ENCODE measurements at places on chromosomes 3 and 15.

GRCh38 chr3:197394464-197395321, 96.3 kb upstream of the DLG1 start:
- peak; percentile 29 for DNase-seq

DNA sequence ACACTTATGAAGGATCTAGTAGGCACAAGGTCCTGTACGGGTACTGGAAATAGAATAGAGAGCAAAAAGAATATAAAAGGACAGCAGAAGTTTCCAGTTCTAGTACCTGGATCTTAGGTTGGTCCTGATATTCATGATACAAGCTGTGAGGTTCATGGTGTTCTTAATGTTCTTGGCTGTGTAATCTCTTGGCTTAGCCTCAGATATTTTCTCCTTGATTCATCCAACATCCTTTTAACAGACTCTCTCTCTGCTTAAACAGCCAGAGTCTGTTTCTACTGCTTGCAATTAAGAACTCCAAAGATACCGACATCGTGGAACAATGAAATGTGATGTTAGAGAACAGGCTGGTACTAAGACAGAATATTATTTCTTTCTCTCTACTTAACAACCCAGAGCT, 49.9 kb downstream of the CNTN3 start:
- DNase-seq, result no peak

DNA sequence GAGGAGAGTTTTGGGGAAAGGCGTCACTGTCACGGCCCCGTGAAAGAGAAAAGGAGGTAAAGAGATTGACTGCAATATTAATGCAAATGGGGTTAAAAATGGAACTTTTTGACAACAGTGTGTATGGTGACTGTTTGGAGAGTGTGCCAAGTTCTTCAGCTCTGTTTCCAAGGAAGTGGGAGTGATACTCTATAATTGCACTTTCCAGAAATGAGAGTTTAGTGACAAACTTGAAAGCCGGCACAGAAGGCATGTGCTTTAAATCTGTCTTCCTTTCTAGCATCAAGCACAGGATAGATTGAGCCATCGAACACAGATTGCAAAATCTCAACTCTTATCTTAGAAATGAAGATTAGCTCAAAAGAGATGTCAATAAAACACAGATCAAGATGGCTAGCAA, 51.9 kb upstream of the SNRPA1 start:
- DNase-seq, result no peak

DNA sequence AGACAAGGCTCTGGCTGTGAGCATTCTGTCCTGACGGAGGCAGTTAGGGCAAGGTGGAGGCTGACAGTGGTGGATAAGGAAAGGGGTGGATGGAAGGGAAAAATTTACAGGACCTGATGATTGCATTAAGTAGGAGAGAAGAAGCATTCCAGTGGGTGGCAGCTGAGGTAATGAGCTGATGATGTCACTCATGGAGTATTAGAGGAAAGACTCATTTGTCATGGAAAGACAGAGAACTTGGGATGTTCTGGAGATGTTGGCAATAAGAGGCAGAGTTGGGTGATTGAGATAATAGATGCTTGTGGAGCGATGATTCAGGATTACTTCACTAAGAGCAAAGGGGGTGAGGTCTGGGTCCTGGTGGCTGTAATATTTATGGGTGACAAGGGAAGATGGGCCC, 63.6 kb upstream of the SCN5A start:
- DNase-seq, result no peak

GRCh38 chr3:60746695-60747416, 504.4 kb downstream of the FHIT start:
- DNase-seq, result no peak

DNA sequence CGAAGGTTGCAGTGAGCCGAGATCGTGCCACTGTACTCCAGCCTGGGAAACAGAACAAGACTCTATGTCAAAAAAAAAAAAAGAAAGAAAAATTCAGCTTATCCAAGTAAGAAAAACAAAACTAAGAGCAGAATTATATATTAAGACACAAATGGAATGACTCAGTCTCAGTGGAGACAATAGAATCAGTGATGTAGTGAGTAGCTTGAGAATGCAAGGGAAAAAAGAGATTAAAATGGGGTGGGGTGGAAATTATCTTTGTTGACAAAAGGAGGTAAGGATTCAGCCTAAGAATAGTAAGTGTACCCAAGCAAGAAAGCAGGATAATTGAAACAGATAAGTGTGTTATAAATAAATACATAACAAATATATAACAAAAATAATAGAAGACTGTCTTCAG, 70.7 kb downstream of the BLM start:
- DNase-seq, result no peak

- no peak for DNase-seq
Measured at GRCh38 chr3:72594615-72595215, 253.5 kb downstream of the SHQ1 start.

DNA sequence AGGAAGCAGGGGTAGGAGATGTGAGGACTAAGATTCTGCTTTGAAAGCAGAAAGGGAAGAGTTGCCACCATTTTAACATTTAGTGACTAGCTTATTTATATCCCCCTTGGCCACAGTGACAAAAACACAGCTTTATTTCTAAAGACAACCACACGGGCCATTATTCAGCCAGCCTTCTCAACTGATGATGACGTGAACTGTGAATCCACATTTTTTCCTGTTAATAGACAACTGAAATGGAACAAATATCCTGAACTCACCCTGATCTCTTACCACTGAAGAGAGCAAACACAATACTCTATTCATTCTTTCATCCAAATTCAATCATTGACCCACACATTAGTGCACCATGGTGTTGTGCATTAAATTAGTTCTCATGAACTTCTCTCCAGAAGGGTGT, 145.1 kb downstream of the TNIK start:
- no peak for DNase-seq

DNA sequence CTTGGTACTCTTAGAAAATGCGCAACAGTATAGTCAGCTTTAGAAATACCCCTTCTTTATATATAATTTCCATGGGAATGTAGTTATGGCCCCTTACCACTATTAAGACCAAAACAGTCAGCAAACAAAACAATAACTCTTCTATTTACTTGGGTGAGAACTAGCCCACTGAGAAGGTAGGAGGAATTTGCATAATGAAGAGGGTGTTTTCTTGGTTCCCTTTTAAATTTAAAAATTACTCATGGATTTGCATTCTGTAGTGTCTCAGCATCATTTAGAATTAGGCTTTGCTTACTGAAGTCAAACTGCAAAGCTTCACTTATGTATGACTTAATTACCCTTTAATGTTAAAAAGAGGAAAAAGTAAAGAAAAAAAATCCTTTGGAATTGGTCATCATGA, 350.8 kb downstream of the PTPRG start:
- DNase-seq, result no peak

DNA sequence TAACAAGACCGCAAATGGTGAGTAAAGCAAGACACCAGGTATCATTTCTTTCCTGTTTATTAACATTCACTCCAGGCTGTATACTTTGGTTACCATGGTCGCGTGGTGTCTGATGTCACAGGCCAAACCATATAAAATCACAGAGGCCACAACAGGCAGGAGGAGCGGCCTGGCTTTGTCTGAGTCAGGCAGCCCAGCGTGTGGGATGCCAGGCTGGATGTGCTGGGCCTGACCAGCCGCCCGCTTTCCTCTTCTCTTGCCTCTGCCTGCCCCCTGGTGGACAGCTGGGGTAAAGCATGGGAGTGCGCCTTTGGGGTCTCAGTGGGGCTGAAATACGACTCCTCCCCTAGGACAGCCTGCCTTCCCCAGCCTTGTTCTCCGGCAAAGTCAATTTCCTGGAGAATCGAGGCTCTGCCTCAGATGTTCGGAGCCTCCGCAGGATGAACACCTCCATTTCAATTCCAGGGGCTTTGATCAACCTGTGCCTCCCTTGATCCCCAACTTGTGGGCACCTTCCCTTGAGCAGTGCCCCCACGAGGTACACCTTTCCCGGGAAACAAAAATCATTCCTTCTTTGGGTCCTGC, 78.2 kb downstream of the CCNL1 start:
- peak; percentile 83 for DNase-seq

- DNase-seq, result no peak
Measured at GRCh38 chr3:110066206-110066605, 728.9 kb upstream of the DPPA4 start.

DNA sequence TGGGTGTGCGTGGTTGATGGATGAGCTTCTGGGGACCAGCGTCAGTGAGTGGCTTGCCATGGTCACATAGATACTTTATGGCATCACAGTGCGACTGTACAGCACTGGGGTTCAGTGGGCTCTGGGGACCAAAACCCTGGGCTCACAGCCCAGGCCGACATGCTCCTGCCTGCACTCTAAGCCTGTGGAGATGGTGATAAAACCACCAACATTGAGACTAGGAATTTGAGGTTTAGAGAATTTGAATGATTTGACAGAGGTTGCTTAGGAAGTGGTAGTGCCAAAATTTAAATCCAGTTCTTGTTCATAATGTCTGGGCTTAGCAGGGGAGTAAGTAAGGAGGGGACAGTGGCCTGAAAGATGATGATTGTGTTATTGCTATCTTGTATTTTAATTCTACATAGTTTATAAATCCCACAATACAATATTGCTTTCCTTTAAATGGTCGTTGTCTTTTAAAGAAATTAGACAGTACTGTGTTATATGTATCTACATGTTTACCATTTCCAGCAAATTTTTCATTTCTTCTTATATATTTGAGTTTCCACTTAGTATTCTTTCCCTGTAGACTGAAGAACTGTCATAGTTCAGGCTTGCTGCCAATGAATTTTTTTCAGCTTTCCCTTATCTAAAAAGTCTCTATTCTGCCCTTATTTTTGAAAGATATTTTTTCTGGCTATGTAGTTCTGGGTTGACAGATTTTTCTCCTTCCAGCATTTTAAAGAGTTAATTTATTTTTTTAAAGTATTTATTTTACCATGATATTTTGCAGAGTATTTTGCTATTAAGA, 235.4 kb upstream of the RGMA start:
- no peak for DNase-seq

GRCh38 chr3:155326901-155327300, 33.4 kb upstream of the STRIT1 start:
- no peak for DNase-seq

DNA sequence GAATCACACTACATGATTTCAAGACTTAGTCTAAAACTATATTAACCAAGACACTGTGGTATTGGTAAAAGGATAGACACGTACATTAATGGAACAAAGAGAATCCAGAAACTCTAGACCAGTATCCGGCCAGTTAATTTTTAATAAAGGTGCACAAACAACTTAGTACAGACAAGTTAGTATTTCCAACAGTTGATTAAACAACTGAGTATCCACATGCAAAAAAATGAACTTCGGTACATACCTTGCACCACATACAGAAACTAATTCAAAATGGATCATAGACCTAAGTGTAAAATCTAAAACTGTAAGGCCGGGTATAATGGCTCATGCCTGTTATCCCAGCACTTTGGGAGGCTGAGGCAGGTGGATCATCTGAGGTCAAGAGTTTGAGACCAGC, 46.6 kb upstream of the DUSP7 start:
- no peak for DNase-seq

DNA sequence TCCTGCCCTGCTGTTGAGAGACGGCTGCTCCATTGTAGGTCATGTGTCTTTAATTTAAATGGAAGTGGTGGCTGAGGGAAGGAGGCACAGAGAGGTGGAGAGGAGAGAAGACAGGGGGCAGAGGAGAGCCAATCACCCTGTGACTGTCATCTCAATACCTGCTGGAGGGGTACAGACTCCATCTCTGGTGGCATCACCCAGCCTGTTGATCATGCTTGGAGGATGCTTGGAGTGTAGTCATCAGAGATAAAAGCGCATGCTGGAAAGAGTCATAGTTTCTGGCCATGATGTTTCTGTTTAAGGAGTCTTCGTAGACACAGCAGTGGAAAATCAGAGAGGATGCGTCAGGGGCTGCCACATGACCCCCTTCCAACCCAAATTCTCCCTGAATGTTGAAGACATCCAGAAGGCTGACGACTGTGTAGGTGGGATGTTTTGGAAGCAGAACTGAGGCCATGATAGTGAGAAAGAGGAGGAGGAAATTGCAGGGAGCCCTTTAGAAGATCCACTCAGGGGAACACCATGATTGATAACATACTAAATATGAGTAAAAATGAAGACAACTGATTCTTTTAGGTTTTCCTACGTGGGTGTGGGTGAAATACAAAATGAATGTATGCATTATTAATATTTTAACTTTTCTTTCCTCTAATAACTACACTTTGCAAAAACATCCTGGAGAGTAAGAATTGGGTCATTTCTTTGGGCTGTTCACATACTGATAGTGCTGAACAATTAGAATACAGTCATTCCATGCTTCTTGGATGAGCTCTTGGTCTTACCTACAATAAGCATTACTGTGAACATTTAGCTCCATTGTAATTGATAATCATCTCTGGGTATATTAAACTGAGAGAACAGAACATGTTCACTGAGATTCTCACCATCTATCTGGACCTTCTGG, 210.6 kb upstream of the ATP10A start:
- DNase-seq, result no peak

GRCh38 chr15:99207672-99208071, 41.7 kb downstream of the TTC23 start:
- no peak for DNase-seq

GRCh38 chr3:59566481-59566975, 516.7 kb upstream of the CFAP20DC start:
- DNase-seq, result no peak

DNA sequence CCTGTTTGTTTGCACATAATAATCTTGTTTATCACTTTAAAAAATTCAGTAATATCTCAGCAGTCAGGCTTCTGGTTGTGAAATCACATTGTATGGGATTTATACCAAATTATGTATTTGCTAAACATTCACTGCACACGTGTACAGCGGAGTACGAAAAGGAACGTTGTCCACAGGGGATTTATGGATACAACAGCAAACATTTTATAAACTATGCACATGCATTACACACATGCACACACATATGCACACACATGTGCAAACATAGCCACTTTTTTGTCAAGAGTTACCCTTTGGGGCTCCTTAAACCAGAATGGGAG, 150.5 kb downstream of the LRRK1 start:
- no peak for DNase-seq

DNA sequence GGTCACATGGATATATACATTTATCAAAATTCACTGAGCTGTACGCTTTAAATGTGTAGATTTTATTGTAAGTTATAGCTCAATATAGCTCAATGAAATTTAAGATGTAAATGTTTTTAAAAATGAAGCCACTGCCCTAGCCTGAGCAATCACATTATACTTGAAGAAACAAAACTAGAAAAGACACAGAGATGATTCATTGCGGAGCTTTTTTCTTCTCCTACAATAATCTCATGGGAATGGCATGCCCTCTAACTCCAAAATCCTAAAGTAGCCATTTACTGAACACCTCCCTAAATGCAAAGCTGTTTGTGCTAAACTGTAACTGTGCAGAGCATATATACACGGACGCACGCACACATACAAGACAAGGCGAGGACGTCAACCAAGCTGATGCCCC, 84.2 kb downstream of the MYO9A start:
- DNase-seq, result no peak

DNA sequence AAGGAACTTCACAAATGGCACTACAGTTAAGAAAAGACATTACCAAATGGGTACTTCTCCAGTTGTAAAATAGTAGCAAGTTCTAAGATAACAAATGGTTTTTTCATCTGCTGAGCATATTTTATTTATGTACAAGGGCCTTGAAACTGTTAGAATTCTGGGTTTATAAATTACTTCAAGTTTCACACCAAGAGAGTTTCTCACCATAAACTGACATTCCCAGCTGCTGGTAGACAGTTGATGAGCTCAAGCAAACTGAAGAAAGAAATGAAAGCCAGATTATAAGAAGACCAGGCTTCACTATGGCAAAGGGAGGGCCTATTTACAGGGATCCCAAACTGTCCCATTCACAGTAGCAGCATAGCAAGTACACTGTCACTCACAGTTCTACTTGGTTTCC, 99.8 kb downstream of the DHX30 start:
- DNase-seq, result no peak

- DNase-seq, result no peak
Measured at GRCh38 chr15:51731549-51732267, 5.7 kb downstream of the LYSMD2 start.

GRCh38 chr3:183774631-183775030, 50.7 kb downstream of the MAP6D1 start:
- DNase-seq, result no peak
